NCI-H1105 (cell line): ENCODE measurements at places on chromosomes 7 and 10.

GRCh38 chr10:132469197-132469884 lies 68.2 kb upstream of the INPP5A start:
- no peak for DNase-seq

- no peak for DNase-seq
These were observed 8.4 kb downstream of the PPP2R2D start for GRCh38 chr10:131909014-131909808.

GRCh38 chr7:36096460-36097095 lies 56.5 kb upstream of the EEPD1 start:
- no peak for DNase-seq

DNA sequence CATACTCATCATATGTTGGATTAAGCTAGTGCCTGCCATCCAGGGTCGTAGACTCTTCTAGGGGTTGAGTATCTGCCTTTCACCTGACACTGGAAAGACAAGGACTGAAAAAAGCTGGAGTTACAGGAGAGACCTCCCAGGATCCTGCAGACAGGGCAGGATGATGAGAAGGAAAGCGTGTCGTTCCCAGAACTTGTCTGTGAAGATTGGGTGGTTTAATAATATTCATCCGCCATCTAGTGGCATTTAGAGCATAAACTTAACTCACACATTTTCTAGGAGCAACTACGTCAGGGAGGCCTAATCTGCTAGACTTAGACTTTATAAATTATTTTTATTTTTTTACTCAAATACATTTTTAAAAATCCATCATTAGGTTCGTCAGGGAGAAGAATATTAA lies 59.6 kb downstream of the ADRB1 start:
- DNase-seq: peak; percentile 2

GRCh38 chr7:50449501-50449880 lies 659 bp downstream of the FIGNL1 start:
- no peak for DNase-seq

GRCh38 chr10:56181607-56182006 lies 179.5 kb downstream of the ZWINT start:
- DNase-seq: no peak

DNA sequence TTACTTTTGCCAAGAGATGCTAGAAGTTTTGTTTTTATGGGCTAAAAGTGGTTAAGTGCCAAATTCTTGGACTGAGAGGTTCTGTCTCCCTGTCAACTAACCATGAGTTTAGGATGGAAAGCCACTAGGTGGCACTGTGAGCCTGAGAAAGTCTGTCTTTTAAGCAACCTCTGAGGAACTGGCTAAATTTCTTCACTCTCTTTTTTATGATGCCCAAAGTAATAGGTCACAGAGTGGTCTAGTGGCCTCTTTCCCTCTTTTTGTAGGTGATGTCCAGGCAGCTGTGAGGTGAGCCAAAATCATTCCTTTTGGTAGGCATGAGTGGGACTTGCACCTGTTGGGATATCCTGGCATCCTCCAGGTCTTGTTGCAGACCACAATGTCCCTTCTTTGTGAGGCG lies 56.8 kb downstream of the SND1 start:
- DNase-seq: peak; percentile 23

GRCh38 chr7:24227603-24228359 lies 56.2 kb upstream of the NPY start:
- DNase-seq: no peak

DNA sequence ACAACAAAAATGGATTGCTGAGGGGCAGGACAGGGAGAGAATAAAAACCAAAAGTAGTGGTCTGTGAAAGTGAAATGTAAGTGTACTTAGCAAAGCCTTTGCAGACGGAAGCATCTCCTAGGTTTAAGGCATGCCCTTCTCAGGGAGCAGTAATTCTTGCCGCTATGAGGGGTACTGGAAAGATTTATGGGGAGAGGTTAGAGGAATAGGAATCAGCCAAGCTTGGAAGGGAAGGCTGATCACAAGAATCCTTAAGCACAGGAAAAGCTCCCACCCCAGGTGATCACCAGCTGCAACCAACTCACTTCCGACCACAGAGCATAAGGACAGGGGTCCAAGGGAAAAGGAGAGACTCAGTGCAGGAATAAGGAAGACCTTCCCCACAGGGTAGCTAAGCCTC lies 10.3 kb downstream of the GFRA1 start:
- no peak for DNase-seq

DNA sequence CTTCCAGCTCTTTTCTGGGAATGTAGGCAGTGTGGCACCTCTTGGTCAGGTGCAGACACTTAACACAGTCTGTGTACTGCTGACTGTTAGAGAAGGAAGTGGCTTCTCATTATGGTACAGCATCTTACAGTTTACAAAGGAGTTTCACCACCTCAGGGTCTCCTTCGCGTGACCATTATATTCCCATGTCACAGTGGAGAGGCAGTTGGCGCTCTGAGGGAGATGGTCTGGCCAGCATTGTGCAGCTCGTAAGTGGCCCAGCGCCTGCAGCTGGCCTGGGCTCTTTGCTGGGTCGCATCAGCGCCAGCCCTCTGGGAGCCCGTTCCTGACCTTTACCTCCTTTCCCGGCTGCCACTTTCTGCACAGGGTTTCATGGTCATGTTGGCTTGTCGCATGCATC lies 15.4 kb downstream of the TSPAN15 start:
- DNase-seq: no peak

GRCh38 chr10:84540022-84540616 lies 211.7 kb downstream of the CCSER2 start:
- DNase-seq: no peak

- no peak for DNase-seq
These were observed 66.0 kb downstream of the REEP3 start for GRCh38 chr10:63587191-63587590.

DNA sequence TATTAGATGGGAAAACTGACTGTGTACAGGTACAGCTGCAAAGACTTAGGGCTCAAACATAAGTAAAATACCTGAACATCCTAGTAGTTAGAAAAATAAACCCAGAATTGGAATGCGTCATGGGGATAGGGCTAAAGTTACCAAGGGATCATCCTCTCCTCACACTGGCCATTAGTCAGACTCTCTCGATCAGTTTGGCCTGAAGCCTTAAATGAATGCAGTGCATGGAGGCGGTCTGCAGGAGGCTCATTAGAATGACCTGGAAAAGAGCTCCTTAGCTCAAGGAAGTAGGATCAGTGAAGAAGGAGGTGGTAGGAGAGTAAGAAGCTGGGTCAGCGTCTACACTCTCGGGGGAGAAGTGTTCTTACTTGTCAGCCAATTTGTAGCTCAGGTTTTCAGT lies 35.3 kb downstream of the DENND2A start:
- DNase-seq: no peak

DNA sequence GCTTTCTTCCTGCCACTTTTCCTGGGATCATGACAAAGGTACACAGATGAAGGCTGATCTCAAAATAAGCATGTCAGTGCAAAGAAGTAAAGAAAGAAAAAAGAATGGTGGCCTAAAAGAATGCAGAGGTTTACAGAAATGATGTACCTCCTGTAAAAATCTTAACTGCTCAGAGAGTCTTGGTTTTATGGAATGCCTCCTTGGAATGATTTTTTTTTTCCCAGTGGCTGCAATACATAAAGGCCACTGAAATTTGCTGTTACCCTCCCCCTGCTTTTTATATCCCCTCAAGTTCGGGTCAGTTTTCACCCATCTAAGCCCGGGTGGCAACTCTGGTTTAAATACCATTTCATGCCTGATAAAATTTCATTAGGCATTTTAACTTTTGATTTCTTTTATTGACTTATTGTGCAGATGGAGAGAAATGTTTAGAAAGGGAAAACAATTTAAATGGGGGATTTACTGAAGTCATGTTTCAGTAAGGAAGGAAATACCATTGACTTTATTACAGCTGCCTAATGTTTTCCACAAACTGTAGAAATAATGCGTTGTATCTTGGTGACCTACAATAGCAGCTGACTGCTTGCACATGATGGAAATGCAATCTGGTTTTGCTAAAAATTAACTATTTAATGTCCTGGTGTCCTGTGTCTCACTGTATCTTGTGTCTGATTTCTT lies 102.5 kb downstream of the SAMD9 start:
- no peak for DNase-seq

DNA sequence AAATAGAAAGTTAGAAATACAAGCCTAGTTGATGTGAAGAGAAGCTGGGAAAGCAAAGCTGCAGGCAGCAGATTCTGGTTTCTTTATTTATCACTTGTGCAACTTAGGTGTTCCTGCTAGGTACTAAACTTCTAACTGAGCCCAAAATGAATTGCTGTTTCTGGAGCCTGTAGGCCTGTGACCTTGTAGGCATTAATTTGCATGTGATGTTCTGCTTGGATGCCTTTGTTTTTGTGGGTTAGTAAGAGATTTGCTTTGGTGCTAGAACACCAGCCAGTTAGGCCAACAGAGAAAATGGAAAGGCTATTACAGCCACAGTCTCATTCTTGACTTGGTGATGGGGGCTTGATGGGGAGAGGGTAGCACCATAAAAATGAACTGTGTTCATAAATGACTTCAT lies 370.7 kb downstream of the PPP1R3A start:
- DNase-seq: no peak
